Psoas muscle (tissue), 8 donors: ENCODE measurements at places on chromosomes 7 and 10. TPM values are rescaled to one million over a fixed set of nuclear protein-coding genes. Genes with fewer than 3 reads are reported as not detected.

STEAP1 gene
- 2.5 TPM for total RNA-seq

- no peaks in the 10 kb centered on the region for H3K4me1 ChIP-seq
- no peak overlapping the region for H3K27ac ChIP-seq
- H3K4me3 ChIP-seq = no peak overlapping the region
- no peaks in the 10 kb centered on the region for H3K36me3 ChIP-seq
- no peaks in the 10 kb centered on the region for H3K27me3 ChIP-seq
These were observed 74.0 kb downstream of the WNT2 start for GRCh38 chr7:117248829-117249228.

- no peaks in the 10 kb centered on the region for H3K27me3 ChIP-seq
- H3K4me3 ChIP-seq = no peak overlapping the region
- DNase-seq = no peak
- no peak overlapping the region for H3K27ac ChIP-seq
- H3K36me3 ChIP-seq = no peaks in the 10 kb centered on the region
These were observed 6.0 kb upstream of the CCDC136 start for GRCh38 chr7:128785738-128786137.

GRCh38 chr7:120054376-120055100 is 218.4 kb upstream of the KCND2 start:
- H3K4me1 ChIP-seq = no peaks in the 10 kb centered on the region
- H3K4me3 ChIP-seq = no peak overlapping the region
- DNase-seq = no peak
- no peaks in the 10 kb centered on the region for H3K27me3 ChIP-seq

GJD4 gene
- total RNA-seq = not detected

MMP21 gene
- not detected for total RNA-seq
